Amniotic epithelial cell (primary cell): ENCODE measurements at places on chromosomes 16 and 17.

- peak; percentile 15 for DNase-seq
Observed at GRCh38 chr16:88830258-88830657, 18.5 kb upstream of the APRT start.

DNA sequence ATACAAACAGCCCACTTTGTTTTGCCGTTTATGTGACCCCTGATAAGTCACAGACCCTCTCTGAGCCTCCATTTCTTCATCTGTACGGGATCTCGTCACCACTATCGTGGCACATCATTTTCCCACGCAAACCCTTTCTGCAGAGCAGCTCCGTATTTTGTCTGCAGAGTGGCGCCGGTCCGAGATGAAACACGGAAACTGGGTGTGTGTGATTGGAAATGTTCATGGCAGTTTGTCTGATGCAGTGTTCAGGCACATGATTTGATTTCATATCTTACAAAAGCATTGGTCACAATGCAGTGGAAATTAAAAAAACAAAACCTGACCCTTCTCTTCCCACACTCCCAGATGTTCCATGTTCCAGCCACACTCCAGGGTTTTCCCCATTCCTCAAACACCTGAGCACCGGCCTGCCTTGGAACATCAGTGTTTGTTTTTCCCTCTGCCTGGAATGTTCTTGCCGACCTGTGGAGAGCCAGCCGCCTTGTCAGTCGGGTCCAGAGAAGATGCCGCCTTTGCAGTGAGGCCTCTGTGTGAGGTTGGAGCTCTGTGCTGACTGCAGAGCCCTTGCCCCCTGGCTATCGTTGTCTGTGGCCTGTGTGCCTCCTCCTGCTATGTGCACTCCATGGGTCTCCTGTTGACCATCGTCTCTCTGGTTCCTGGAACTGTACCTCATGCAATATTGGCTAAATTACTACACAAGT, 39.2 kb downstream of the NT5M start:
- DNase-seq, result no peak

- DNase-seq, result peak; percentile 36
Observed at GRCh38 chr16:50671644-50672260, 9.4 kb downstream of the SNX20 start.

- peak; percentile 36 for DNase-seq
Observed at GRCh38 chr17:39200070-39200879, at the start of gene RPL19. RPL19 (plus strand) TSS chr17:39200283; CDS start chr17:39200345, 62 bp downstream.

GRCh38 chr16:86893506-86893905, 315.2 kb downstream of the FOXL1 start:
- no peak for DNase-seq

GRCh38 chr16:73413830-73414190, 365.9 kb upstream of the ZFHX3 start:
- no peak for DNase-seq

- DNase-seq, result no peak
Observed at GRCh38 chr17:58052945-58053715, 30.1 kb upstream of the DYNLL2 start.

GRCh38 chr16:84380405-84380804, 12.1 kb downstream of the ATP2C2 start:
- DNase-seq, result no peak

DNA sequence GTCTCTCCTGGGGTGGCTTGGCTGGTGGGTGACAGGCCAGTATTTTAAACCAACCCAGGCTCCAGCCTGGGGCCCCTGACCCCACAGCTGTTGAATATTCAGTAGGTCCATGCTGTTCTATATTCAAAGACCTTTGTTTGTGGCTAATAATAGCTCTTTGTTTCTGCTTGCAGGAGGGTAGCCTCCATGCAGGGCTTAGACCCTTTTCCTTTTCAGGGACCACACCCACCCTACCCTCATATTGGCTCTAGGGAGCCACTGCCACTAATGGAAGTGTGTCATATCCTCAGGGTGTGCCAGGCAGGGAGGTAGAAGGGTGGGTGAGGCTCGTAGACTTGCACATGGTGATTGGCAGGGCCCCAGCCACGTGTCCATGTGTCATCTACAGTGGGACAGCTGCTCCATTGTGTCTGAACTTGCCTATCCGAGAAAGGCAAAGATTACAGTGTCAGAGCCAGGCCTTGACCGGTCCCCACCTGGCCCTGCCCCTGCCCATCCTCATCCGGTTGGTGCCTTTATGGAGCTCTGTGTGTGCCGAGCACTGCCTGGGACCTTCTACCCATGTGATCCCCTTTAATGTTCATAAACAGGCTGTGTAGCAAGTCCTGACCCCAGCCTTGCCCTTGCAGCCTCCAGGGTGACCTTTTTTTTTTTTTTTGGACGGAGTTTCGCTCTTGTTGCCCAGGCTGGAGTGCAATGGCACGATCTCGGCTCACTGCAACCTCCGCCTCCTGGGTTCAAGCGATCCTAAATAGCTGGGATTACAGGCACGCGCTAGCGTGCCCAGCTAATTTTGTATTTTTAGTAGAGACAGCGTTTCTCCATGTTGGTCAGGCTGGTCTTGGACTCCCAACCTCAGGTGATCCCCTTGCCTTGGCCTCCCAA, 22.1 kb downstream of the TMC7 start:
- DNase-seq, result no peak

DNA sequence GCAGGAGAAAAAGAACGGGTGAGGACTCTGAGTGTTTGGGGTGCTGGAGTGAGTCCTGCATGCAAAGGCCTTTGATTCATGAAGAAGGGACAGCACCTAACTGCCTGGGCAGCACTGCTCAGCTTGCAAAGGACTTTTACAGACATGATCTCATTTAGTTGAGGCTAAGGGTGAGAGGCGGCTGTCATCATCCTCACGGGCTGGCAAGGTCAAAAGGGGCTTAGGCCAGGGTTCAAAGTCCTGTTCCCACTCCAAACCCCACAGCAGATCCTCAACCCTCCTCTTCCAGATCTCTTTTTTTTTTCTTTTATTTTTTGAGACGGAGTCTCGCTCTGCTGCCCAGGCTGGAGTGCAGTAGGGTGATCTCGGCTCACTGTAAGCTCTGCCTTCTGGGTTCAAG, 4.8 kb downstream of the RHBDF2 start:
- no peak for DNase-seq

- DNase-seq, result peak; percentile 84
Observed at GRCh38 chr16:57882792-57883191, 80.5 kb upstream of the KIFC3 start.

DNA sequence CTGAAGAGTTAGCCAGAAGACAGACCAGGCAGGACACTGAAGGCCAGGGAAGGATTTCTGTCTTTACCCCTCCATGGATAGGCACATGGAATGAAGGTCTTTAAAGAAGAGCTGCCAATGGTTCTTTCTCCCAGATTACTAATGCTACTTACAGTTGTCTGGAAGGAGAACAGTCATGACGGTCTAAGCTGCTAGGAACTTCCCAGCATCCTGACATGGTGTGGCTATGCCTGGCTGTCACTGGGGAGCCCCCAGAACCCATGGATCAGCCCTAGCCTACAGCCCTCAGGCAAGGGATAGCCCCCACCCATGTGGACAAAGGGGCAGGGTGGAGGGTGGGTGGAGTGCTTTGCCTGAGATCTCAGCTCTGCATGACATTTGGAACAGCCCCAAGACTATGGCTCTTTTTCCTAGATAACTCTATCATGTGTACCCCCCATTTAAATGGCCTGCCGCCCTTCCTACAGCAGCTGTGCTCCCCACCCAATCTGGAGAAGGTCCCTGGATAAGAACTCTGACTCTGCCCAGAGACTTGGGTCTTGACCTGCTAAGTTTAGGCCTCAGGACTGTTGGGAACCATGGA, 9.2 kb upstream of the KAT7 start:
- no peak for DNase-seq

- peak; percentile 70 for DNase-seq
Observed at GRCh38 chr17:75096082-75096625, 8.4 kb downstream of the SLC16A5 start.

DNA sequence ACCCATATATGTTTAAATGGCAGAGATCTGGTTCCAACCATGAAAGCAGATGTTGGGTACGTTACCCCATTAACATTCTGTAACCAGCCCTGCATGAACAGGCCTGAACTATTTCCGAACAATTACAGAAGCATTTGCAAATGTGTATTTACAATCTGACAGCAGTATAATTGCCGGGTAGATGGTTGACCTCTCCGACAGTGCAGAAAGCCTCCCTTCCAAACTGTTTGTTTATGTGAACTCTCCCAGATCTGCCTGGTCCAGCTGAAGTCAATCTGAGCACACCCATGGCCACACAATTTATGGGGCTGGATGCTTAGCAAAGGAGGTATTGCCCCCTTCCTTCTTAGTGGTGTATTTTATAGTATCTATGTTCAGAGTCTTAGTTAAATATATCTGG, 21.8 kb downstream of the NUDT7 start:
- no peak for DNase-seq

GRCh38 chr17:1179112-1179817, 516 bp downstream of the ABR start:
- DNase-seq, result no peak

DNA sequence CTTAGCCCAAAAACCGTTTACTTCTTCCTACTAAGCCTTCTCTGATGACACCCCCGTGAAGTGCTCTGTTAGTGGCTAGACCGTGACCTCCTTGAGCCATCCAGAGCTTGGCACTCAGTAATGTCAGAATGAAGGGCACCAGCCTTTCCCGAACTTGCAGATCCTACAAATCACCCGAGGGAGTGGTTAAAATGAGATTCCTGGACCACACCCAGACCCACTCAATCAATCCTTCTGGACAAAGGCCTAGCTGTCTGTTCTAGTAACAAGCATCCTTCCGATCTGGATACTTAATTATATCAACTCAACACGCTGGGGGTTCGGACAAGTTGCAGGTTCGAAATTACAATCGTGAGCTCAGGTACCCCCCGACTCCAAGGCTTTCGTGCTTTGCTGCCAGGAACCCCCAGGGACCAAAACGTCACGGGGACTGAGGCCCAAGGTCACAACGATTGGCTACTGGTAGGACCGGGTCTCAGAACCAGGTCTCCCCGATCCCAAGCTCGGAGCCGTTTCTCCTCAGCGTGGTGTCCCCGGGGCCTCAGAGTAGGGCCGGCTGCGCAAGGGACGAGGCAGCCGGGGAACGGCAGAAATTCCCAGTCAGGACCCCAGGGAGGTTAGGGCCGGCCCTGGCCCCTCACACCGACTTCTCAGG, 527 bp downstream of the CIAPIN1 start:
- peak; percentile 23 for DNase-seq
